ENCODE measurements at places on chromosomes 2 and 18.

DNA sequence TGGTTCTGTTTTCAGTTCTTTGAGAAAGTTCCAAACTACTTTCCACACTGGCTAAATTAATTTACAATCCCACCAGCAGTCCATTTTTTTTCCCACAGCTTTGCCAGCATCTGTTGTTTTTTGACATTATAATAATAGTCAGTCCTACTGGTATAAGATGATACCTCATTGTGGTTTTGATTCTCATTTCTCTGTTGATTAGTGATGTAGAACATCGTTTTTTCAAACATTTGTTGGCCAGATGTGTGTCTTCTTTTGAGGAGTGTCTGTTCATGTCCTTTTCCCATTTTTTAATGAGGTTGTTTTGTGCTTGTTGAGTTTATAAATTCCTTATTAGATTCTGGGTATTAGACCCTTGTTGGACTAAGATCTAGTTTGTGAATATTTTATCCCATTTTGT is 376.8 kb upstream of the NT5C1B start:
- DNase-seq, result no peak

DNA sequence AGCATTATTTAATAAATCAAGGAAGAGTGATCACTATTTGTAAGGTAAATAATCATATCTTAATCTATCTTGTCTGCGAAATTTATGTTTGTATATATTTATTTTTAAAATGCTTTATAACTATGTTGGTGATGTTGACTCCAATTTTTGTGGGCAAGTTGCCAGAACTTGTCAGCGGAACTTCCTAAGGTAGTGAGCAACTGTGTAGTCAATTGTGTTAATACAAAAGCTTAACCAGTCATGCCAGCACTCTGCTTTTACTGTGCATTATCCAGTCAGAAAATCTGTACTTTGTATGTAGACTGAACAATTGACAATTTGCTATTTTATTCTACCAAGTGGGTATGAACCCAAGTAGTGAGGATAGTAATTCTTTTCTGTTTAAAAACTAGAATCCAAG is 61.9 kb upstream of the RND3 start:
- no peak for DNase-seq

GRCh38 chr2:12320027-12320734 is 396.6 kb upstream of the TRIB2 start:
- no peak for DNase-seq

- DNase-seq, result no peak
These were observed 69.5 kb upstream of the PELI1 start for GRCh38 chr2:64213532-64214275.

GRCh38 chr2:210971431-210971830 is 415.0 kb downstream of the CPS1 start:
- DNase-seq, result no peak

DNA sequence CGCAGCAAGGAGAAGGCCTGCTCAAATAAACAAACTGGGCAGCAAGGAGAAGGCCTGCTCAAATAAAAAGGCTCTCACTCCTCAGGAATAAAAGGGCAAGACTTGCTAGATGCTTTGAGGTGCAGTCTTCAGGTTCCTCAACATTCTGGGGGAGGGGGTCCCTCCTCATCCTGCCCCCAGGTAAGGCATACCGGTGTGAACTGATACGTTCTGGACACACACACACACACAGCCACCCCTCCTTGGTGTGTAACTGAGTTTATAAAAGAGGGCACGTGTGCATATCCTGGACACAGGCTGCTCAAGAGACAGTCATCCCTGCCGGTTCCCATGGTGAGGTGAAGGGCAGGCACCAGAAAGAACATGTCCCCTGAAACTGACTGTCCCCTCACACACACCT is 4.5 kb downstream of the TEX261 start:
- DNase-seq, result no peak

DNA sequence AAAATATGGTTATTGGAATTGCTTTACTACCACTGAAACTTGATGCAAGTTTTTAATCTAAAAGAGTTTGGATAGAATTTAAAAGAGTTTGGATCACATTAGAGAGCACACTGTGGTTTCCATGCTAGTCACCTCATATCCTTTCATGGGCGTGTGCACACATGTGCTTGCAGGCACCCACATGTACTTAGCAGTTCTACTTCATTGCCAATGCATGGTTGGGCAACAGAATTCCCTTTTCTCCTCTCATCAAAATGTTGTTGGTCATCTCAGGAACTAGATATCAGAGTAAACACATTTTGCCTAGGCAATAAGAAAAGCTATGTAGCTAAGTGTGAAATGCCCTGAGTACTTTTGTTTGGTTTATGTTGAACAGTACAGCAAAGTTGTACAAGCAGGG is 254.1 kb upstream of the RASGRP3 start:
- no peak for DNase-seq

- DNase-seq, result no peak
These were observed 7.3 kb upstream of the ASIC4 start for GRCh38 chr2:219506802-219507526.

GRCh38 chr2:15730545-15731212 is 139.0 kb downstream of the DDX1 start:
- DNase-seq, result peak; percentile 30

- no peak for DNase-seq
These were observed 16.7 kb upstream of the LAPTM4A start for GRCh38 chr2:20067992-20068584.
